SW480 (cell line): ENCODE measurements at places on chromosomes 2 and 18.

DNA sequence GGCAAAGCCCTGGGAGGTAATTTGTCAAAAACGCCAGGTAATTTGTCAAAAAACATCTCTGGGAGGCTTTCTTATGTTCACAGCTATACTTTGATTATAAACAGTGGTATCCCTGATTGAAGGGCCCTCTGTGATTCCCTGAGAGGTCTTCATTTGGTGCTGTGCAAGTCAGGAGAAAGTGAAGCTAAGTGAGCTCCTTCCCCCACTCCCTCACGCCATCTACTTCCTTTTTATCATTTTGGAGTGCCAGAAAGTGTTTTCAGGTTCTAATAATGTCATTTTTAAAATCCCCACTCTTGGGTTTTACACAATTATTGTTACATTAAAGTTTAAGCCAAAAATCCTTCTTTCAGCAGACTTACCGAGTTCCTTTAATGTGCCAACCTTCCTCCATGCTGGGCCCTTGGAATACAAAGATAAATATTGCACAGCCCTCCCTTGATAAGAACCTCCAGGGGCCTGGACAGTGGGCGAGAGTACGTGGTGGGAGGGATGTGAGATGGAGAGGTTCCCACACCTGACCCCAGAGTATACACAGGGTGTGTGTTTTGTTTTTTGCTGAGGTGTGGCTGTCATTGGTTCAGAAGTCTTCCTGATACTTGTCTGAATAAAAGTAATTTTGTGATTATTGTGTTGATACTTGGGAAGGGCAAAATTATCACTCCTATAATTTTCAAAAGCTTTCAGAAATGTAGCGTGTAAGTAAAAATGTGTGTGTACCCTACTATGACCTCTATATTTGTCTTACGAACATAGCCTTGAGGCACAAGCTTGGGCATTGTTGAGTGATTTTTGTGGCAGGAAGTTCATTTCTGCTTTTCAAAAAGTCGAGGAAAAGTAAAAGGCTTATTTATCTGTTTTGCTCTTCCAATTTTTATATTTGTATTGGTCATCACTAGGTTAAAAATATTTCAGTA lies 8.2 kb downstream of the MAPRE2 start:
- DNase-seq = no peak

- DNase-seq = no peak
Measured at GRCh38 chr18:3156325-3156640, 63.5 kb downstream of the MYOM1 start.

DNA sequence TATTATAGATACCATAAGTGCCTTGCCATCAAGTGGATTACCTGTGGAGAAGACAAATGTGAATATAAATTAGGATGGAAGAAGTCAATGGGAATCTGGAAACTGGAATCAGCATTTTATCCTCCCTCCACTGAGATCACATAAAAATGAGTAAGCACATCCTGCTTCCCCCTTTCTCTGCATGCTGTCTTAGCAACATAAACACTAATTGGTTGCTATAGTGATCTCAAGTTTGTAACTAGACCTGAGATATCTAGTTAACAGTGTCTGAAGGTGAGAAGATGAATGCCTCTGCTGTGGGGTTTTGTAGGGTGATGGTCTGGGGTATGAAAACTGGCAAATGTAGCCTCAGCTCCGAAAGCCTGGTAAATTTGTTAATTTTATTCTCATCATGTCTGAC lies 1357.5 kb upstream of the CELF4 start:
- DNase-seq = no peak

- no peak for DNase-seq
Measured at GRCh38 chr2:207996848-207997247, 28.5 kb downstream of the PLEKHM3 start.

GRCh38 chr2:147236601-147237000 lies 608.2 kb upstream of the ACVR2A start:
- no peak for DNase-seq

DNA sequence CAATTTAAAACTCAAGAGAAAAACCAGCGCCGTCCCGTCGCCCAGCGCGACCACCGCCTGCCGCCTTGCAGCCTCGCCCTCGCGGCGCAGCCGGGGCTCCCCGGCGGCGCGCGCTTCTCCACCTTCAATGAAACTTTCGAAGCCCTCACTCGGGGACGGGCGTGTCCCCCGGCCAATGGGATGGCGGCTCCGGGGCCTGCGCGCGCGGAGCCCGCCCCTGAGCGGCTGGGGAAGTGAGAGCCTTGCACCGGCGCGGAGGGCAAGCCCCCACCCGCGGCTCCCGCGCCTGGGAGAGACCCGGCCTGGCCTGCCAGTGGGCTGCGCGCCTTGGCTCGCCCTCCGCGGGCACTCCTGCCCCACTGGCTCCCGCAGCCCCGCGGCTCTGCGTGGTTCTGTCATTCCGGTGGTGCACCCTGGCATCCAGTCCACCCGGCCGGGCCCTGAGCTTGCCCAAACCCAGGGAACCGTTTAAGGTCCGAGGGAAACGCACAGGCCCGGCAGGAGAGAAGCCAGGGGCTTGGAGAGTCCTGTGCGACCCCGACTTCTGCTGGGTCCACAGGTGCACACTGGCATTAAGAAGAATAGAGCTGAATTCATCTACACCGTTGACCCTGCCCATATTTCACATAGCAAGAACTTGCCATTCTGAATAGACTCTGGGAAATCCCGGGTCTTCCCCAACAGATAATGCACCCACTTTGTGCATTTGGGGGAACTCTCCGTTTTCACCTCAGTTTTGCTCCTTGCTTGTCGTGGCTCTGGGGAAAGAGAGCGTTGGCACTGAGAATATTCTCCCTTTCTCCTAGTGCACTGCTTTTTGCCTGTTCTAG lies at the start of gene PIEZO2:
TSS of gene PIEZO2 (minus strand) at position 129 of the 830 bp plus-strand sequence. CDS start 981 bp downstream, outside the sequence.
- no peak for DNase-seq

GRCh38 chr18:22174341-22175145 lies 5.2 kb downstream of the GATA6 start:
- no peak for DNase-seq

GRCh38 chr18:46160050-46160798 lies 56.0 kb downstream of the HAUS1 start:
- DNase-seq = no peak

DNA sequence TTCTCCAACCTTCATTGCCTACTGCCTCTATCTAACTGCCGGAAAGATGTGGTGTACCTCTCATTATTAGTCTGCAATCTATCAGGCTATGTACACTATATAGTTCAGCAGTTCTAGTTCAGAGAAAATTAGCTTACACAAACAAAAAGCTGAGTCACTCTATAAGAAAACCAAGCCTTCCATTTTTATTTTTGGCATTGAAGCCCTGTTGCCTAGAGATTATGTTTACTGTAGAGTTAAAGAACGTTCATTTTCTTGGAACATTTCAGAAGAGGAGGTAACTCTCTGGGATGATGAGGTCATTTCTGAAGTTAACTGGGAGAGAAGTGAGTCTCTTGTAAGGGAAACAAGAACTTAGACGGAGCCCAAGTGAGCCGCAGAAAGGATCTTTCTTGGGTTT lies 133.5 kb downstream of the FAM124B start:
- DNase-seq = peak; percentile 7

DNA sequence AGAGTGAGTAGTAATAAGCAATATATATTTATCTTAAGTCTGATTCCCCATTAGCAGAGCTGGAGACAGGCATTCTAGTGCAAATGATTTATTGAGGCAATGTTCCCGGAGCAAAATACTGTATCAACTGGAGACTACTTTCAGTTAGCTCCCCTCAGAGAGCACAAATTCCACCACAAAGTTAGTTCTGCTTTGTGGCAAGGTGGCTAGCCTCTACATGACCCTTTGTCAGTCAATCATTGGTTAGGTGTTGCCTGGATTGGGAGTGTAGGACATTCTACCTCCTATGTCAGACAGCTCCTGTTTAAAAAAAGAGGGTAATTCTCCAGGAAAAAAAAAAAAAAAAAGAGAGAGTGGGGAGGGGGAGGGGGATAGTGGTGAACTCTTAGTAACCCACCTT lies 402.2 kb downstream of the NR4A2 start:
- no peak for DNase-seq

GRCh38 chr2:85669549-85669948 lies 1.6 kb upstream of the SFTPB start:
- no peak for DNase-seq

DNA sequence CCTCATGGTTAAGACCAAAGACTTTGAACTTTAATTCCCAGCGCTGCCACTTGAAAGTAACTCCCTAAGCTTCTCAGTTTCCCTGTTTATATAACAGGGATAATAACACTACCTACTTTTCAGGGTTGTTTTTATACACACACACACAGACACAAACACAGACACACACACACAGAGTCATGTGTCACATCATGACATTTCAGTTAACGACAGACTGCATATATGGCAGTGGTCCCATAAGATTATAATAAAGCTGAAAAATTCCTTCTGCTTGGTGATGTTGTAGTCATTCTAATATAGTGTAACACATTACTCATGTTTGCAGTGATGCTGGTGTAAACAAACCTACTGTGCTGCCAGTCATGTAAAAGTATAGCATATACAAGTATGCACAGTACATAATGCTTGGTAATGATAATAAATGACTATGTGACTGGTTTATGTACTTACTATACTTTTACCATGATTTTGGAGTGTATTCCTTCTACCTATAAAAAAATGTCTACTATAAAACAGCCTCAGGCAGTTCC lies 89.2 kb upstream of the ITGA4 start:
- no peak for DNase-seq

GRCh38 chr2:118970396-118971135 lies 28.6 kb downstream of the MARCO start:
- DNase-seq = no peak

GRCh38 chr18:74608681-74609080 lies 11.0 kb downstream of the ZNF407 start:
- peak; percentile 6 for DNase-seq

DNA sequence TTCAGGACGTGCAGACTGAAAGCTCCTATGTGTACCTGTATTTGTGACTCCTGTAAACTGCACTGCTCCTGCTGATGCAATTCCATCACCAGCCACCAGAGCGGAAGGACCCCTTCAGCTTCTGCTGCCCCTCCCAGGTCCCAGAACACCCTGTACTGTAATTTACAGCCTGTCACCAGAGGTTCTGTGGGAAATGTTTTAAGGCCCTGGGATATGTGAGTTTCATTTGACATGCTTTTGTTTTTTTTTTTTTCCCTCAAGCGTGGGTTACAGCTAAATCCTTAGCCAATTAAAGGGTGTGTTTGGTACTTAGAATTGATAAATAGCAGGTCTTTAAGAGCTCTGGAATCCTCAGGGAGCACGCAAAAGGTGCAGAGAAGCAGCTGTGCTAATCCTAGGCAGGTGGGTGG lies 79.4 kb downstream of the KCTD1 start:
- DNase-seq = peak; percentile 18

- no peak for DNase-seq
Measured at GRCh38 chr18:50590593-50590992, 30.7 kb downstream of the MAPK4 start.

DNA sequence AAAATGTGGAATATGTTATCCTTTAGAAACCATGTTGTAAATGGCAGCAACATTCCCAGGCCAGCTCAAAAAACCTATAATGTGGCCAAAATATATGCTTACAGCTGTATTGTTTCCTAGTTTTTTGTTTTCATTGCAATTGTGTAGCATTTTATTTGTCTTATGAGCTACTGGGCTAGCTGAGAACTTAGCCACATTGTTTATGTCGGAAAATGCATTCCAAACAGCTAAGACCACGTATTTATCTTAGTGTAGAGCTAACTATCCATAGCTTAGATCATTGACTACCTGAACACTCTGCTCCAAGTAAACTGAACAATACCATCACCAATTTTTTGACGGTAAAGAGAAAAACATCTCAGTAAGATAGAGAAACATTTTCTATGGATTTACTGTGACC lies 38.4 kb downstream of the METAP1D start:
- no peak for DNase-seq

- no peak for DNase-seq
Measured at GRCh38 chr2:123609077-123609476, 416.0 kb upstream of the CNTNAP5 start.

DNA sequence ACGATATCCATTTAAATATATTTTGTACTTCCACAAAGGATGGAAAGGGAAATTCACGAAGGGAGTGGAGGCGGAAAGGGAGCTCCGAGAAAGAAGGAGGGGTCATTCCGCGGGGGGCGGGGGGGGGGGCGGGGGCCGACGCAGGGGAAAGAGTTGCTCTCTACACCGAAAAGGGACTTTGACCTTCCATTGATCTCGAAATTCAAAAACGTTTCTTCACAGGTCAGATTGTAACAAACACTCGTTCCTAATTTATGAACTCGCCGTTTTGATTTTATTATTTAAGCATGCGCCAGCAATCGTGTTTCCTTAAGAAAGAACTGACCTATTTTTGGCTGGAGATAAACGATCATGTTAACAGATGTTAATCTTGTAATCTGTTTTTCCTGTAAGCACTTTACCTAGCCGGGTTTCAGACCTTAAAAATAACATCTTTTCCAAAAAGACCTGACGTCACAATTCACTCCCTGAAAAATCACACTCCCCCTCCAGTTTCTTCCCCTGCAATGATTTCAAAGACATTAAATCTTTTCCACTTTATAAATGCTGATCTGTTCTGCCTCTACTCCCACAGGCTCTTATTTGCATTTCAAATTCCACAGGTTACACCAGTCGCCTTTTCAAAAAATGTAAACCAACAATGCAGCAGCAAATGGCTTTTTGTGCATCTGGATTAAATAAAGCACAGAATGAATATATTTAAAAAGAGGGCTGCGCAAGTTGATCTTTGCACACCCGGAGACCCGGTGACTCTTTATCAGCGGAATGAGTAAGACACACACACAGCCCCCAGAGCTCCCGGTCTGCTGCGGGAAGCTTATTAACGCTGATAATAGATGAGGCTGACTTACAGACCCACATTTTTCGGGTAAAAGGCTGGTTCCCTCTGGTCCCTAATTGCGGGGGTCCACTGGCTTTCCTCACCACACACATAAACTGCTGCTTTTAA lies 1.6 kb downstream of the ZNF516 start:
- DNase-seq = no peak

- no peak for DNase-seq
Measured at GRCh38 chr2:52074130-52074719, 1042.3 kb upstream of the NRXN1 start.

GRCh38 chr2:3611589-3611988 lies 16.7 kb downstream of the COLEC11 start:
- no peak for DNase-seq

- no peak for DNase-seq
Measured at GRCh38 chr18:26999797-27000196, 134.3 kb upstream of the AQP4 start.

GRCh38 chr18:76657911-76658470 lies 162.9 kb upstream of the ZNF516 start:
- no peak for DNase-seq

GRCh38 chr2:127681288-127681804 lies 6.0 kb upstream of the LIMS2 start:
- DNase-seq = no peak

DNA sequence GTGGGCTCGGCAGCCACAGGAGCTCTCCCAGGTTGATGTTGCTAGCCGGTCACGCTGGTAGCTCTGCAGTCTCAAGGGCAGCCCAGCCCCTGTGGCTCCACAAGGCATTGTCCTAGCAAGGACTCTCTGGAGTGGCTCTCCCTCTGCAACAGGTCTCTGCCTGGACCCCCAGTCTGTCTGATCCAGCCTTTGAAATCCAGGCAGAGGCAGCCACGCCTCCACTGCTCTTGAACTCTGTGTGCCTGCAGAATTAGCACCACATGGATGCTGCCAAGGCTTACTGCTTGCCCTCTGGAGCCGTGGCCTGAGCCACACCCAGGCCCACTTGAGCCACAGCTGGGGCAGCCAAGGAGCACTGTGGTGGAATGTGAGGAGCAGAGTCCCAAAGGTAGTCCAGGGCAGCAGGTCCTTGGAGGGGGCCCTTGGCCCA lies 43.0 kb upstream of the FAHD2A start:
- DNase-seq = no peak

- no peak for DNase-seq
Measured at GRCh38 chr2:587087-587960, 89.9 kb downstream of the TMEM18 start.

- peak; percentile 89 for DNase-seq
Measured at GRCh38 chr2:29262681-29263260, 147.6 kb downstream of the CLIP4 start.
